ENCODE measurements at places on chromosomes 6 and 20.

GRCh38 chr20:36320261-36320897 lies 14.2 kb downstream of the DLGAP4 start:
- no peak for DNase-seq

GRCh38 chr6:110296241-110297025 lies 61.7 kb downstream of the METTL24 start:
- DNase-seq: no peak

- DNase-seq: no peak
These were observed 194.4 kb upstream of the TAB2 start for GRCh38 chr6:149122850-149123821.

DNA sequence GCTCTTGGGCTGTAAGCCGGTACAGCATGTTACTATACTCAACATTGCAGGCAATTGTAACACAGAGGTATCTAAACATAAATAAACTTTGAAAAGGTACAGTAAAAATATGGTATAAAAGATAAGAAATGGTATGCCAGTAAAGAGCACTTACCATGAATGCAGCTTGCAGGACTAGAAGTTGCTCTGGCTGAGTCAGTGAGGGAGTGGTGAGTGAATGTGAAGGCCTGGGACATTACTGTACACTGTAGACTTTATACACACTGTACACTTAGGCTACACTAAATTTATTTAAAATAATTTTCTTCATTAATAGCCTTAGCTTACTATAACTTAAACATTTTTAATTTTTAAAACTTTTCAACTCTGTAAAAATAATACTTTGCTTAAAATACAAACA lies 37.8 kb upstream of the ANKEF1 start:
- DNase-seq: no peak

DNA sequence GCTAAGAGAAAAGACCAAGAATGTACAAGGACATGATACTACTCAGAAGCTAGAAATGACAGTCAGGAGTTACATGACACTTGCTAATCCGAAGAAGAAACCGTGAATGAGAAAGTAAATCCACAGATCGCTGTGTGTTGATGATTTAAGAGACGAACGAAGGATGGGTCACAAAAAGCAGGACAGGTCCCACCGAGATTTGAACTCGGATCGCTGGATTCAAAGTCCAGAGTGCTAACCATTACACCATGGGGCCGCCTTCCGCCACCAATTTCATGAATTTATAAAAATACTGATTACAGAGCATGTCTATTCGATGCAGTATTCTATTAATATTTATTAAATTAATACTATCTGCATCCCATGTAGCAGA lies 54.0 kb upstream of the BTN3A2 start:
- peak; percentile 12 for DNase-seq

- peak; percentile 50 for DNase-seq
These were observed 35.9 kb downstream of the CDYL start for GRCh38 chr6:4812068-4812467.

- no peak for DNase-seq
These were observed 7.6 kb upstream of the UST start for GRCh38 chr6:148738946-148739821.

GRCh38 chr6:48147051-48147450 lies 36.1 kb upstream of the PTCHD4 start:
- no peak for DNase-seq

DNA sequence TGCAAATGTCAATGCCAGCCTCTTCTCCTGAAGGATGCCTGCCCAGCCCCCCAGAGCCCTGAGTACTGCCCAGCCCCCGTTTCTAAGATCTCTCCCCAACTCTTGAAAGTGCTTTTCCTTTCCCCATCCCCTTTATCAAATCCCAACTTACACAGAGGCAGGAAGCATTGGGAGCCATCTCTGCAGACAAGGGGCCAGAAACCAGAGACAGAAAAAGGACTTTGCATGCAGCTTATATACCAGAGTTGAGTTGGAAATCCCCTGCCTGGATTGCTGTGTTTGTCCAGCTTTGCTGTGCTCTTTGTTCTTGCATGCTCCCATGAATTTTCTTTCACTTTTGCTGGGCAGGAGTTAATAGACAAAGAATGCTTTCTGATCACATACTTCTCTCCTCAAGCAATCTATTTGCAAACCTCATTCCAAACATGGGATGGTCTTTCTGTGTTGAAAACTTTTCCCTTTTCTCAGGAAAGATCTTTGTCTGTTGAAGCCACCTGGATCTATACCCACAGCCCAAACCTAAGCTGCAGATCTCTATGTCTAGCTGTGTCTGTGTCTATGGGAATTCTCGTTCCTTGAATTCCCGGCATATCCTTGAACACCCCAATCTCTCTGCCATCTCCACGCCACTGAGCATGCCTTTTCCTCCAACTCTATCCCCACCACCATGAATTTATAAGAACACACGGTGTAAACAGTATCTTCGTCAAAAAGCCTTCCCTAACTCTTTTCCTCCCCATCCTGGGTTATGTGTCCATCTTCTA lies at the start of gene UBD:
Gene UBD, minus strand, starts transcription at position 209 of the 764 bp plus-strand sequence. Its CDS starts 31 bp downstream, at position 178.
- DNase-seq: no peak

GRCh38 chr6:10713962-10714361 lies 8.9 kb upstream of the TMEM14C start:
- no peak for DNase-seq

- DNase-seq: no peak
These were observed 8.3 kb upstream of the KIF25 start for GRCh38 chr6:167988945-167989841.

- DNase-seq: no peak
These were observed 122.2 kb upstream of the MARCKS start for GRCh38 chr6:113734982-113735381.

- no peak for DNase-seq
These were observed 930.6 kb downstream of the KIF16B start for GRCh38 chr20:15642676-15643075.

DNA sequence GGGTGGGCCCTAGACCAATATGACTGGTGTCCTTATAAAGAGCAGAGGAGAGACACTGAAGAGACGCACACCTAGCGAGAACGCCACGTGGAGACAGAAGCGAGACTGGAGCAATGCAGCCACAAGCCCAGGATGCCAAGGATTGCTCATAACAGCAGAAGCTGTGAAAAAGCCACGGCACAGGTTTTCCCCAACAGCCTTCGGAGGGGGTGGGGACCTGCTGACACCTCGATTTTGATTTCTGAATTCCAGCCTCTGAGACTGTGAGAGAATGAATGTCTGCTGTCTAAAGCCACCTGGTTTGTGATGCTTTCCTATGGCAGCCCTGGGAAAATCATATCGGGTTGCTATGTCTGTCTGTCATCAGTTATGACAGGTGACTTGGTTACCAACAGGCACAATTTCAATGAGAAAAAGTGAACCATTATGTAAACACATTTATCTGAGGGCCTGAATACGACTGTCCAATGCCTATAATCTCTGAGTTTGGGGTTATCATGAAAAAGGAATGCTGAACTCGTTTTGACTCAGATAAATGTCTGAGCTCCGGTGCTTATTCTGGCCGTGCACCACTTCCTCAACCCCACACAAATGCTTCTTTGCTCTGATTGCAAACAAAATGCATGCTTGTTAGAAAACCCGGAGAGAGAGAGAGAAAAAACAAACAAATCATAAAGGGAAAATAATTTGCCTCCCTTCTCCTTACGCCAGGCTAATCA lies 769.7 kb downstream of the PTPRT start:
- no peak for DNase-seq

- no peak for DNase-seq
These were observed 137.0 kb upstream of the HEY2 start for GRCh38 chr6:125612345-125612846.

- DNase-seq: no peak
These were observed 11.7 kb downstream of the ZBTB46 start for GRCh38 chr20:63819224-63819921.
